CD4-positive, alpha-beta T cell treated with Interleukin-17A for 1 hour (primary cell): ENCODE measurements at places on chromosomes 11 and 22.
A peak's percentile ranks its signal among the peaks of the same experiment; 100 is the strongest.

DNA sequence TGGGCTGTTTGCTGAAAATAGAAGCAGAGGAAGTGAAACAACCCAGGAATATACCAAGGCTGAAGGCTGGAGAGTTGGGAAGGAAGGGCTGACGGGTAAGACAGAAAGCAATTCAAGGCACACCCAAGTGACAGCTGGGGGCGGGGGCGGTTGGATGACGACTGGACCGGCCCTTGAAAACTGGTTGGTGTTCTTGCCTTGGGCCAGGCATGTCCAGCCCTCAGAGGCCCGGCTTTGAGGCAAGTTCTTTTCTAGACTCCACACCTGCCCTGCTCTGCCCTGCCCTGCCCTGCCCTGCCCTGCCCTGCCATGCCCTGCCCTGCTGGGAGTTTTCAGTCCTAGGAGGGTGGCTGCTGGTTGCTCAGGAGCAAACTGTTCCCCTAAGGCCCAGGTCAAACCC is 34.2 kb upstream of the CACNG2 start:
- no peak for DNase-seq

DNA sequence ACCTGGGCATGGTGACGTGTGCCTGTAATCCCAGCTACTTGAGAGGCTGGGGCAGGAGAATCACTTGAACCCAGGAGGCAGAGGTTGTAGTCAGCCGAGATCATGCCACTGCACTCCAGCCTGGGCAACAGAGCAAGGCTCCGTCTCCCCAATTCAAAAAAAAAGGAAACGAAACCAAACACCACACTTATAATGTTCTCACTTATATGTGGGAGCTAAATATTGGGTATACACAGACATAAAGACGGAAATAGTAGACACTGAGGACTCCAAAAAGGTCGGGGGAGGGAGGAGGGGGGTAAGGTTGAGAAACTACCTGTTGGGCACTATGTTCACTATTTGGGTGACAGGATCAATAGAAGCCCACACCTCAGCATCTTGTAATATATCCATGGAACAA is 94.3 kb downstream of the GAB2 start:
- no peak for DNase-seq

DNA sequence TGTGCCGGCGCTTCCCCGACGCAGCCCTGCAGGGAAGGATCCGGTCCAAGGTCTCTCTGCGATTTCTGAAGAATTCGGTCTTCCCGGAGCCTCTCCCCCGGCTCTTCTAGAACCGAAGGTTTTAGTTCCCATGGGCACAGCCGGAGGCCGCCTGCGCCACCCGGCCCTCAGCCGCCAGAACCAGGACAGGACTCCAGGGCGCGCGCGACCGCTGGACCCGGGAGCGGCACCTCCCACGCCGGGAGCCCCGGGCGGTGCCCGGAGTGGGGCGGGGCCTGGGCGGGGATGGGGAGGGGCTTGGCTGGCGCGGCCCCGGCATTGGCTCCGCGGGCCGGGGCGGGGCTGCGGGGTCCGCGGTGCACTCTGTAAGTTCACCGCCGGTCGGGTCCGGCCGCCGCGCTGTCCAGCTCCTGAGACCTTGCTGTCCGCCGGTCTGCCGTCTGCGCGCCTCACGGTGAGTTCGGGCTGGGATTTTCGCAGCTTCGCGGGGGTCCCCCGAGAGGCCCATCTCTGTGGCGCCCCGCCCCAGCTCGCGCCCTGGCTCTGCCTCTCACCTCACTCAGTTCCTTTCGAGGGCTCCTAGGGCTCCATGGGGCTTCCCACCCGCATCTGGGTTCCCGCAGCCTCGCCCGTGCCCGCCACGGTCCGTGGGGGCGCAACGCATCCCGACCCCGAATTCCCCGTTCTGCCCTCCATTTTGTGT is at the start of gene CDC42EP2:
Gene CDC42EP2, plus strand, starts transcription at position 366 of the 703 bp plus-strand sequence. CDS start 6,033 bp downstream, outside the sequence.
- peak; percentile 76 for DNase-seq

DNA sequence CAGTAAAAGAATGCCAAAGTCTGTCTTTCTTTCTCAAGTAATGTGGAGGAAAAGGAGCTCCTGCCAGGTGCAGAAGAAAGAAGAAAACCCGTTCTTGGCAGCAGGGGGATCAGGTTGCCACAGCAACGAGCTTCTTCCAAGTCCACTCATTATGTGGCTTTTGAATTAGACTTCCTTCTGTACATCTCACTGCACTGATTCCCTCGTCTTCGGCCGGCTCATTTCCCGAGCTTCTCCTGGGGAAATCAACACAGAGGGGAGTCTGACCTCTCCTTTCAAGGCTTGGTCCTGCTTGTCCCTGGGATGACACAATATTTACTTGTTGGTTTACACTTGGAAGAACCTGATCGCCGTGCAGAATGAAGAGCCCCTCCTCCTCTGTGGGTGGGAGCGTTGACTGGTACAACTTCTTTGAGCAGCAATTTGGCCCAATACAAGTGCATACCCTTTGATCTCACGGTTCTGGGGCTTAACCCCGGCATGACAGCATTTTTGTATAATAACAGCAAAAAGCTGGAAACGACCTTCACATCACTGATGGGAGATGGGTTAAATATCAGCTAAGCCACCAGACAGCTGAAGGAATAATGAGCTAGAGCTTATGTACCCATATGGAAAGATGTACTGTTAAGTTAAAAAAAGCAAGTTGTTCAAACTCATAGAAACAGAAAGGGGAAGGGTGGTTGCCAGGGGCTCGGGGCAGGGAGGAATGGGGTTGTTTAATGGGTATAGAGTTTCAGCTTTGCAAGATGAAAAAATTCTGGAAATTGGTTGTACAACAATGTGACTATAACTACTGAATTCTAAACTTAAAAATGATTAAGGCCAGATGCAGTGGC is 35.4 kb downstream of the MCHR1 start:
- no peak for DNase-seq

GRCh38 chr11:111331711-111332479 is 33.5 kb downstream of the POU2AF3 start:
- no peak for DNase-seq

- DNase-seq, result no peak
Measured at GRCh38 chr22:16781764-16782329, 43.4 kb downstream of the XKR3 start.

DNA sequence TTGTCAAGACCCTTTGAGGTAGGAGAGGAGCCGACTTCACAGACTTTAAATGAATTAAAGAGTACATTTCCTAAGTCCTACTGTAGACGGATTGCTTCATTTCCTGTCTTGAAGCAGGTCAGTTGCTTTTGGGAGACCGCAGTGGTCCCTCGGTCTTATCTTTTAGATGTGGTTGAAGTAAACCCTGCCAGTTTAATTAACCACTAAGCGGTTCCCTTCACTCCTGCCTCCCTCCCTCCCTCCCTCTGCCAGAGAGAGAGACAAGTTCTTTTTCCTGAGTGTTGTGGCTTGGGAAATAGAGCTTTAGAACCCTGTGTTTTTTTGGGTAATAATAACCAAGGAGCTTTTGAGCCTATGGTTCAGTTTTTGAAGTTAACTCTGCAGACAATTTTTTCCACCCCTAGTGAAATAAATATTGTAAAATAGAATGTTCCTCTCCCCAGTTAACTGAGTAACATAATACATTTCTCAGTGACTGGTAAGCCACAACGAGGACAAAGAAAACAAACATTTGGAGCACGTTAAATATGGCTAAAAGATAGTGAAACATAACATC is 147.5 kb downstream of the LDLRAD3 start:
- no peak for DNase-seq

GRCh38 chr11:96960926-96961325 is 571.1 kb downstream of the JRKL start:
- DNase-seq, result no peak

- DNase-seq, result no peak
Measured at GRCh38 chr11:78830277-78830819, 255.7 kb upstream of the NARS2 start.

DNA sequence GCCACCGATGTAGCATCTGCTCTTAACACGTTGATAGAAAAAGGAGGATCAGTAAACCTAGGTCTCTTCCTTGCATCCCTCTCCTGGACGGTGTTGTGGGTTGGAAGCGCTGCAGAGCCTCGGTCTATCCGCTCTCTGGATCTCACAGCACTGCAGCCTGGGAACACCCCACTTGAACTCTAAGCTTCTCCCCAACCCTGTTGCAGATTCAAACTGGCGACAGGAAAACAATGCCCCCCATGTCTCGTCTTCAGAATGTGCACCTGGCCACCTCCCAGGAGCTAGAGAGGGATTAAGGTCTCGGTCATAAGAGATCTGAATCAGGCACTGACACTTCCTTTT is 454 bp downstream of the TMEM218 start:
- DNase-seq, result no peak

- no peak for DNase-seq
Measured at GRCh38 chr22:49004484-49005399, 822.9 kb downstream of the BRD1 start.

DNA sequence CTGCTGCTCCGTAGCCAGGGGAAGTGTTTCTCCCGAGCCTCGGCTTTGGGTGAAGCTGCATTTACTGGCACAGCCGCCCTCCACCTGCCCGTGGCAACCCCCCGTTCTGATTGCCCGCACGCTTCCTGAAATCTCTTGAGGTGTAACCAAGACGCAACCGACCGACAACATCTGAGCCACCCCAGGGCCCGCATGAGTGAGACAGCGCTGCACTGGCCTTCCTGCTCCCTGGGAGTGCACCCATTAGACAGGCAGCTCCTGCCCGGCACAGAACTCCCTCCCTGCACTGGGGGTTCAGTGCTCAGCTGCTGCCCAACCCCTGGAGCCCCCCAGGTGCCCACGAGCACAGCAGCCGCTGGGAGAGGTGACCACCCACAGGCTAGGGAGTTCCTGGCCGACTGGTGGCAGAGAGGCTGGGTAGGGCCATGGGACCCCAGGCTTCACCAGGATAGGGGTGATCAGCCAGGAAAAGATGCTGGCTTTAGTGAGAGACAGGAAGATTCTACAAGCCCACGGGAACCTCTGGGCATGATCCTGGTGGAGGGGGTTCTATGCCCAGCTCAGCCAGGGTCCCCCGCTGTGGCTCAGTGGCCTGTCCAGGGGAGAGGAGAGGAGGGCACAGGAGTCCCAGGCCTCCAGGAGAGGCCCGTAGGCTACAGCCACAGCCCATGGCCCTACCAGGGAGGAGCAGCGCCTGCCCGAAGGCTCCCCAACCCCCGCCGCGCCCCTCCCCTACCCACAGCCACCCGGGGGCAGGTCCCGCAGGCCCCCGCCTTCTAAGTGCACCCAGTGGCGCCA is 14.6 kb downstream of the PLXNB2 start:
- no peak for DNase-seq

DNA sequence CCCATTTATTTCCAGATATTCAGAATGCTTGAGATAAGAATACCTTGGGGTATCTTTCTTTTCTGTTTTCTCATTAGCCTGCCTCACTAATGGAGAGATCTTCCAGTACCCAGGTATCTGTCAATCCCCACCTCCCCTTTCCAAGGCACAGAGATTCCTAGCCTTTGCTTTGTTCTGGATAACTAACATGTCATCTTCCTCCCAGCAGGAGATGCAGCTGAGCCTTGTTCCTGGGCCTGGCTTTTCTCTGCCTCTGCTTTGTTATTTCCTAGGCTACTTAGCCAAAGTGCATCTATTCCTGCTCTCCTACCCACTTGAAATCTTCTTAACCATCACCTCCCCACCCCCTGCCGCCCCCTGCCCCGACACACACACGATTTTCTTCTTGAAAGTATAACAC is 297.1 kb downstream of the NELL1 start:
- DNase-seq, result no peak

DNA sequence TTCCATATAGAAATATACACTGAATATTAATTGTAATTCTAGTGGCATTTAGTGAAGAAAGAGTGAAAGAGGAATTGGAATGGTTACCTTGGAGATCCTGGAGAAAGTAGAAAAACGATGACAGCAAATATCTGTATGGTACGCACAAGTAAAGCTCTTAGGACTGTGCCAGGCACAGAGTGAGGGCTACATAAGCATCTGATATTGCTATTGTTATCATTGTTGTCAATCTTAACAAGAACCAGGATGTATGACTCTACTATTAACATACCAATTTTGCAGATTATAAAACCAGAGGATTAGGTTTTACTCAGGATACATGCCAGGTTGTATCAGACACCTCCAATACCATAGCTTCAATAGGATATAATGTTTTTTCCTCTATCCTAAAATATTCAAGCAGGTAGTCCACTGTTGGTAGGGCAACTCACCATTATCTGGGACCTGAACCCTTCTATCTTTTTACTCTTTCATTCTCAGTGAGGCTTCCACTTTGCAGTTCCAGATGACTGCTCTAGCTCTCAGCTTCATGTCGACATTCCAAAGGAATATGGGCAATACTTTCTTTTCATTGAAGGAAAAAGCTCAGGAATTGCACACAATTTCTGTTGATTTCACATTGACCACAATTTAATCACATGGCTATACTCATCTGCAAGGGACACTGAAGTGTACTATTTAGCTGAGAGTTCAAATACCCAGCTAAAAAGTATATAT is 73.2 kb downstream of the RAB38 start:
- no peak for DNase-seq

GRCh38 chr11:128916037-128916572 is 24.9 kb downstream of the KCNJ5 start:
- no peak for DNase-seq

DNA sequence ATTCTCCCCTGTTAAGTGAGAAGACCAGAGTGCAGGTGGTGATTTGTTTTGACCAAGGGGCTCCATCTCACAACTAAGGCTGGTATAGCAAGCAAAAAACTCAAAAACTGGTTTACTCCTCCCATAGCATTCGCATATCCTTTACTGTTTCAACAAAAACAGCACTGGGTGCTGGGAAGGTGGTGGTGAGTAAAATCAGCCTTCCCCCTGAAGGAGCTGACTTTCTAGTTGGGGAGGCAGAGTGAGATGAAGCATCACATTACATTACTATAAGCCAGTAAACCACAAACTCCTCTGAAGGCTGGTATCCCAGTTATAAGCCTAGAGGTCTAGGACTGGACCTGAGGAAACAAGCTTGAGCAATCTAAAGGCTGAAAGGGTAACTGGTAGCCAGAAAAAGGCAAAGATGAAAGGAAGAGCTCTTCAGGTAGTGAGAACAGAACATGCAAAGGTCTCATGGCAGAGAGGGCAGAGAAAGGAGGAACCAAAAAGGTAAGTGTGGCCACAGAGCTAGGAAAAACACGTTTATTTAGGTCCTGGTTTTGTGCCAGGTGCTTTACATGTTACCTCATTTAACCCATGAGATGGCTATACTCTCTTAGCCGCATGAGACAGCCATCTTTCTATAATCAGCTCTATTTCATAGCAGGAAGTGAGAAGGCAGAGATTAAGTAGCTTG is 22.3 kb downstream of the TMEM123 start:
- DNase-seq, result no peak
